ENCODE measurements at places on chromosomes 16 and 17.

DNA sequence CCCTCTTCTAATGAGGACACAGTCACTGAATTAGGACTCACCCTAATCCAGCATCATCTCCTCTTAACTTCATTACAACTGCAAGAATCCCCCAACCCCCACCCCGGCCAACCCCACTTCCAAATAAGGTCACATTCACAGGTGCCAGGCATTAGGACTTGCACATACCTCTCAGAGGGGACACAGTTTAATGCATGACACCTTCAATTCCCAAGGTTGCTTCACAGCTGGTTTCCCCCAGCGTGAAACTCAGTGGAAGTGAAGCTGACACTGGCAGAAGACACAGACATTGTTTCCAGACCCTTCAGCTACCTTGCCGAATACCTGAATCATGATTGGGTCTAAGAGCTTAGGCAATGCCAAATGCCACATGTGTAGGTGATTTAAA lies 217.0 kb upstream of the DYNLRB2 start:
- no peak for DNase-seq

GRCh38 chr16:3770530-3770929 lies 53.2 kb upstream of the TRAP1 start:
- no peak for DNase-seq

DNA sequence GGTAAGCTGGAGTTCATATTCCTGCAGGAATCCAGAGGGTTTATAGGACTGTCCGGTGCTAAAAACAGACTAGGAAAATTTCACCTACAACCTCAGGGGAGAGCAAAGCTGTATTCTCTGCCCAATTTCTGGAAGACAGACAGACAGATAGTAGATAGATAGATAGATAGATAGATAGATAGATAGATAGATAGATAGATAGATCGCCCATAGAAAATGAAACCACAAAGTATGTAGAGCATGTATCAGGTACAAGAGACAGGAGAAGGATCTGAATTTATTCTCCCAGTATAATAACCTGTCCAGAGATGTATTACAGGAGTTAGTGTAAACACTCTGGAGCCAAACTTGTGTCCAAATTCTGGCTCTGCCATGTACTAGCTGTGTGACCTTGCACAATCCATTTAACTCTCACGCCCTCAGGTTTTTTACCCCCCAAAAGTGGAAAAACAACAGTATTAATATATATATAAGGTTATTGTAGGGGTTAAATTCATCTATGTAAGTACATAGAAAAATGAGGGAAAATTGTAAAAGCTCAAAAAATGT lies 2.1 kb upstream of the ABCA6 start:
- DNase-seq, result no peak

GRCh38 chr17:8949061-8949661 lies 16.3 kb downstream of the PIK3R5 start:
- DNase-seq, result no peak

DNA sequence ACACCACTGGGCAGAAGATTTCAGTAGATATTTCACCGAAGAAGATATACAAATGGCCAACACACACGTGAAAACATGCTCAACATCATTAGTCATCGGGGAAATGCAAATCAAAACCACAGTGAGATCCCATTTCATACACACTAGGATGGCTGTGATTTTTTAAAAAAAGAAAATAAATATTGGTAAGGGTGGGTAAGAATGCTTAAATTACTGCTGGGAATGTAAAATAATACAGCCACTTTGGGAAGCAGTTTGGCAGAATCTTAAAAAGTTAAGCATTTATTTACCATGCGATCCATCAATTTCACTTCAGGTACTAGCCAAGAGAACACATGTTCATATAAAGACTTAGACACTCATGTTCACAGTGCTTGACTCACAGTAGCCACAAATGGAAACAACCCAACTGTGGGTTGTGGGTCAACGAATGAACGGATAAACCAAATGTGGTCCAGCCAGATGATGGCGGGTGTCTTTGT lies 6.5 kb upstream of the C16orf74 start:
- DNase-seq, result no peak

DNA sequence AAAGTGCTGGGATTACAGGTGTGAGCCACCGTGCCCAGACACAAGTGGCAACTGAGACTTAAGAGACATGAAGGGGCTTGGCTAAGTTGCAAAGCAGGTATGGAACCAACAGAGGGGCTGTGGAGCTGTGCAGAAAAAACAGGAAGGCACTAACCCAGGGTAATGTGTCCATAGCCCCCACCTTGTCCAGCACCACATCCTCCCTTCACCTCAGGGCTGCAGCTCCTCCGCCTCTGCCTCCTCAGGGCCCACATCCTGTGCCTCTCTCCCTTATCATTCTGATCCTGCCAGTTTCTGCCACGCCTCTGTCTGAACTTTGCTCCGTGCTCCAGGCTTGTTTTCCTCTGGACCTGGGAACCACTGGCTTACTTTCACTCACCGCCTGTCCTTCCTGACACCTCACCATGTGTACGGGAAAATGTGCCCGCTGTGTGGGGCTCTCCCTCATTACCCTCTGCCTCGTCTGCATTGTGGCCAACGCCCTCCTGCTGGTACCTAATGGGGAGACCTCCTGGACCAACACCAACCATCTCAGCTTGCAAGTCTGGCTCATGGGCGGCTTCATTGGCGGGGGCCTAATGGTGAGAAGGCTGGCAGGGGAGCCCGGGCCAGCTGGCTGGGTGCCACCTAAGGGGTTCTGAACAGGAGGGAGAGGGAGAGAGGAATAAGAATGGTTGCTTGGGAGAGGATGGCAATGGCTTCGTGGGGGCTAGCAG lies at the start of gene TM4SF5:
Gene TM4SF5, plus strand, starts transcription at position 368 of the 716 bp plus-strand sequence. Its CDS starts 37 bp downstream, at position 405.
- DNase-seq, result no peak

DNA sequence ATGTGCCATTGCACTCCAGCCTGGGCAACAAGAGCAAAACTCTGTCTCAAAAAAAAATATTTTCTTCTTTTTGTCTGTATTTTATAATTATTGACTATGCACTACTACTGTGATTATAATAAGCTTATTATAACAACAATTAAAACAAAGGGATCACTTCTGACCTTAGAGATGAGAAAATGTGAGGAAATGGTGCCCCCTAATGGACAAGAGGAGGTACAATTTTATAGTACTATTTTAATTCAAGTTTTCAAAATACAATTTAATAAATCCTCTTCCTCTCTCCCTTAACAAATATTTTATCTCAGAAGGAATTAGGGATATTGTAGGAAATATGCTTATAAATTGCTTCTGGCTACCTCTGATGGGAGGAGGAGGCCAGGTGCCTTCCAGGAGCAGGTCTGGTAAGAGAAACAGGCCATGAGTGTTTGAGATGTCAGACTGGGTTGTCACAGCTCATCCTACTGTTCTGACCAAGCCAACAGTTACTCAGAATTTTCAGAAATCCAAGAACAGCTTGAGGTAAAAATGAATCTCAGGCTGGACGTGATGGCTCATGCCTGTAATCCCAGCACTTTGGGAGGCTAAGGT lies 14.0 kb downstream of the VPS53 start:
- no peak for DNase-seq

- DNase-seq, result no peak
Observed at GRCh38 chr17:59338498-59338897, 7.0 kb downstream of the YPEL2 start.
